Cerebellum (tissue), 4 donors: ENCODE measurements at places on chromosomes 6 and 20.

- DNase-seq, result no peak
Observed at GRCh38 chr20:7822772-7823171, 117.5 kb downstream of the HAO1 start.

DNA sequence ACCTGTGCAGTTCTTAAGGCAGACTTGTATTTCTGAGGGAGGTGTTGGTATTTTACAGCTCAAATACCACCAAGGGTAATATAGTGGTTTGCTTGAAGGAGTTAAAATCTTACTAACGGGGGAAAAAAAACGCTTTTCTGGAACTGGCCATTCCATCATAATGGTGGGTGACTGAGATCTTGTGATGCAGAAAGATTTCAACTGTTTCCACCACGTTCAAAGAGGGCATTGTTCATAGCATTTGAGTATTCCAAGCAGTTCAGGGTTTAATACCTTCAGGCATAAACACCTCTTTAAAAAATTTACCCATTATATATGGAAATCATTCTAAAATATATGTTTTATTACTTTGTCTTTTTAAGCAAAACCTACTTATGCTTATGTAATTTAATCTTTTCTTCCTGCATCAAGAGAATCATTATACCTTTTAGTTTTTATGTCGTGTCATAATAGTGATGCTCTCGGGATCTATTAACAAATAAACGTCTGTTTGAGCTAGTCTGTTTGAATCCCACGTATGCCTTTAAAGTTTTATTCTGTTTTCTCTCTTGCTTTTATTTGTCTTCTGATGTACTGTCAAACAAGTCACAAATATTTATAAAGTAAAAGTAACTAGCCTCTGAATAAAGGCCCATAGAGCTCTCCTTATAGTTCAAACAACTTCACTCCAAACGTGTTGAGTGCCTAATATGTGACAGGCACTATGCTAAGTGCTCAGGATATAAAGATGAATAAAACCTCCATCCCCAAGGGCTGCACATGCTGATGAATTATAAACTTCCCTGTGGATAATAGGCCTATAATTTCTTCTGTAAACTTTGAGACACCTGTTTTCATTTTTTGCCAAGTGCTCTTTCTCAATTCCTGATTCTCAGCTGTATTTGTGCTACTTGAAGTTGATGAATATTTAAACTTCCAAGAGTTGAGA, 298.8 kb upstream of the FERMT1 start:
- DNase-seq, result no peak

GRCh38 chr6:52992980-52993920, 1.8 kb downstream of the GSTA4 start:
- DNase-seq, result peak; percentile 20

DNA sequence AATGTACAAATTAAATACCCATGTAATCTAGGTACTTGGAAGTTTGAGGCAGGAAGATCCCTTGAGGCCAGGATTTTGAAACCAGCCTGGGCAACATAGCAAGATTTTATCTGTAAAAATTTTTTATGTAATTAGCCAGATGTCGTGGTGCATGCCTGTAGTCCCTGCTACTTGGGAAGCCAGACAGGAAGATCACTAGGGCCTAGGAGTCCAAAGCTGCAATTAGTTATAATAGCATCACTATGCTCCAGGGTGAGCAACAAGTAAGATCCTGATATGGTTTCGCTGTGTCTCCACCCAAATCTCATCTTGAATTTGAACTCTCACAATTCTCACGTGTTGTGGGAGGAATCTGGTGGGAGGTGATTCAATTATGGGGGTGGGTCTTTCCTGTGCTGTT, 535.8 kb downstream of the TENT5A start:
- DNase-seq, result no peak

DNA sequence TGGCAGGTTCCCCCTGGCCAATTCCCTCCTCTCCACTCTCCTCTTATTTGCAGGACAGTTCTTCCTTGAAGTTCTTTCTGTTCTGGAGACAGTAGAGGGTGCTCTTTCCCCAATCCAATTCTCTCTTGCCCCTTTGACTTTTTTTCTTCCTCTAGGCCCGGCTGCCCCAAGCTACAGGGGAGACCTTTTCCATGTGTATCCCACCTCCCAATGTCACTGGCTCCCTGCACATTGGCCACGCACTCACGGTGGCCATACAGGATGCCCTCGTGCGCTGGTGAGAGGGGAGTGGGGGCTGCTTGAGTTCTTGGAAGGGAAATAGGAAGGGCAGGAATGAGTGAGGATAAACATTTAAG, 1.5 kb downstream of the VARS2 start:
- peak; percentile 74 for DNase-seq

GRCh38 chr6:22152841-22153240, 144.0 kb downstream of the PRL start:
- no peak for DNase-seq

DNA sequence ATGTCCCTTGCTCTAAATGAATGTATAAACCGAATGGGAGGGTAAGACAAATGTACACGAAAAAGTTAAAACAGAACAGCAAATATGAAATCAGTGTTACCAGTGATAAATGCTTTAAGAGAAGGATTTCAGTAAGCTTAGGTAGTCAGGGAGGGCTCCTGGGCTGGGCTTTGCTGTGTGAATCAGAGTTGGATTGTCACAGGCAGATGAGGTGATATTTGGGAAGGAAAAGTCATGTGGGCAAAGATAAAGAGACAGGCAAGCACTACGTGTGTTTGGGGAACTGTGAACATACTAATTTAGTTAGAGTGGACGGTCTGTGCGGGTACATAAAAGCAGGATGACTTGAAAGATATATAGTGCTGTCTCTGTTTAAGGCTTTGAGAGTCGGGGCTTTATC, 114.8 kb downstream of the CRYBG1 start:
- no peak for DNase-seq

- no peak for DNase-seq
Observed at GRCh38 chr6:14123386-14124111, 6.0 kb downstream of the CD83 start.

DNA sequence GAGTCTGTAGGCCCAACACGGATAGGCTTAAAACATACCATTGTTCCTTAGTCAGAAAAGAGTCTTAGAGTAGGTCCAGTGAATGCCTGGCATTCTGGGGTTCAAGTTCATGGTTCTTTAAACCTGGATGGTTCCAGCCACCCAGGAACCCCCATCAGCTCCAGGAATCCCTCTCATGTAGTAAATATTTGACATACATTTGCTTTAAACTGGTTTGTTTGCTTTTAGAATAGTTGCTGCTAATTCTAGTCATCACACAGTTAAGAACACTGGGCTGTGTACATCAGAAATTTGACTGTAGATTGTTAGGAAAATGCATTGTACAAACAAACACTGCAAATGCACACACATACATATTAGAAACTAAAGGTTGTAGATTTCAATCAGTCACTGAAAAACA, 30.6 kb upstream of the PBOV1 start:
- DNase-seq, result no peak
